Stimulated activated CD4-positive, alpha-beta T cell treated with anti-CD3 and anti-CD28 coated beads, Interleukin-12 subunit alpha, Interleukin-12 subunit beta, amount 100 ng/mL, for 48 hours (primary cell): ENCODE measurements at places on chromosomes 5 and 9.

DNA sequence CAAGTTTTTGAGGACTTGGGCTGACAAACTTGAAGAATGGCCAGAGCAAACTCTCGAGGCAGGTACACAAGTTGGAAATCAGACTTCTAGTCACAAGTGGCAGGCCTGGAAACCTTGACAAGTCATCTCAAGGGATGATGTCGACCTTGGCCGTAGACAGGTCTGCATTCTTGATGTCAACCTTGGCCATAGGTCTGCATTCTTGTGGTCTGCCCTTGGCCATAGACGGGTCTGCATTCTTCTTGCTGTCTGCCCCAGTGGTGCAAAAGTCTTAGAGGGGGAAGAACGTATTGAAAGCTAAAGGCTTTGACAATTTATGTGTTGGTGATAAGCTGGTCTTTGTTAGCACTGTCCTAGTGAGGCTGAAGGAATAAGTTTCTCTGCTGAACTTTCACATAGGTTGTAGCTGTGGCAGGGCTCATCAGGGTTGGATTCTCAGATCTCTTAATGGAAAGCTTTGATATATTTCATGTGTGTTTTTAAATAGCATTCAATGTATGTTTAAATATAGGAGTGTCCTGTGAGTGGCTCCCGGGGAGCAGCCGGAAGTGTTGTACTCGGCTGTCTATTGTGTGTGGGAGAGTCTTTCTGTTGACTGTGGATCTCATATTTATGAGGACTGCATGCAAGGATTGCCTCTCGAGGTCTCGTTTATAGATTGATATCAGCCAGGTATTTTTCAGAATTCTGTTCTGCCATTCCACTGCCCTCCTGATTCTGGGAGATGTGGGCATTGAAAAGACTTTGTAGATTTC, 27.0 kb downstream of the SUB1 start:
- DNase-seq: no peak

GRCh38 chr5:62231576-62231975, 74.4 kb upstream of the KIF2A start:
- no peak for DNase-seq

GRCh38 chr9:88196142-88196790, 58.0 kb upstream of the SPATA31C2 start:
- no peak for DNase-seq

DNA sequence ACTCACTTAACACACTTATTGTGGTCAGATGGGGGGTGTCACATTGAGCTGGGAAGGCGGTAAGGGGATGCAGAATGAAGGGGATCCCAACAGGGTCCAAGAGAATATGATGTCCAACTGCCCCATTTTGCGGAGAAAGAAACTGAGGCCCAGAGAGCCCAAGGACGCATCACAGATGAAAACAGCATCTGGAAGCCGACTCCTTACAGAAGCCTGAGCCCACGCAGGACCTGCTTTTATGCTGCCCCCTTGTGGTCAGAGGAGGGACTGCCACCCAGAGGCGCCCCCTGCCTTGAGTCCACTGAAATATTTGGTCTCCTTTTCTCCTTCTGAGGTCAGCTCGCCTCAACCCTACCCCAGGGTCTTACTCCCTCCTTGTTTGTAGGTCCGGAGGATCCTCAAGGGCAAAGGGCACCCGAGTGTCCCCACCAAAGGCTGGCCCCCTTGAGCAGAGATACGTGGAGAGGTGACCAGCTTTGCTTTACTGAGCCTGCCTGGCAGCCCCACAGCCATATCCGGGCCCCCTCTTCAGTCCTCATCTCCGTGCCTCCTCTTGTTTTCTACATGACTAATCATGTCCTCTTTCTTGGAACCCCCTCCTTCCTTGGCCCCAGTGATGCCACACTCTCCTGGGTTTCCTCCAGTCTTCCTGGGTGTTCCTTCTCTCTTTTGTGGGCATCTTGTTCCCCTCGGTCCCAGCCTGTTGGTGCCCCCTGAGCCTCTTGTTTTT, 30.0 kb upstream of the TTLL11 start:
- peak; percentile 62 for DNase-seq

DNA sequence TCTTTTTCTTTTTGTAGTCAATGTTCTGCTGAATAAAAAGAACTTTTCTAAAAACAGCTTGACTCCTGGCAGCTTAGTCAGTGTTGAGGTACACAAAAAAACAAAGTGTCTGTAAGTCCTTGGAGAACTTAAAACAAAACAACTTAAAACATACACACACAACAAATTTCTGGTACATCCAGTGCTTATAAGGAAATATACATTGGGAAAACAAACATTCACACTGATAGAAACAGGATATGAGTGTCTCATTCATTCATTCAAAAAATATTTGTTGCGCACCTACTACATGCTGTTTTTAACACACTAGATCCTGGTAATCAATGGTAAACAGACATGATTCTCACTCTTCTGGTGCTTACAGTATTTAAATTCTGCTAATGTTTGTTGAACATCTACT, 27.4 kb upstream of the MEGF9 start:
- DNase-seq: no peak

DNA sequence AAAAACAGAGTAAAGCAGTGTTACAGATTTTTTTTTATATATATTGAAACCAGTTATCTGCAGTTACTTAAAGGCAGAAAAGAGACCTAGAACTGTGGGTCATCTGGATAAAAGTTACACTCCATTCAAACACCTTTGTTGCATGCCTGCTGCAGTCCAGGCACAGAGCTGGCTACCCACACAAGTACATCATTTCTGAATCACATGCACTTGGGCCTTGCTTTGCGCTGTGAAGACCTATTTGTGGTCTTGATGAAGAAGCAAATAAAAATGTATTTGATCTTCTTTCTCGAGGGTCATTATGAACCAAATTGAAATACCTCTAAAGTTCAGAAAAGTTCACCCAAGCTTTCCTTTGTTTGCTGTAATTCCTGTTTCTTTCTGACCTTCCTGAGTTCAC, 503.0 kb upstream of the ZNF608 start:
- no peak for DNase-seq

DNA sequence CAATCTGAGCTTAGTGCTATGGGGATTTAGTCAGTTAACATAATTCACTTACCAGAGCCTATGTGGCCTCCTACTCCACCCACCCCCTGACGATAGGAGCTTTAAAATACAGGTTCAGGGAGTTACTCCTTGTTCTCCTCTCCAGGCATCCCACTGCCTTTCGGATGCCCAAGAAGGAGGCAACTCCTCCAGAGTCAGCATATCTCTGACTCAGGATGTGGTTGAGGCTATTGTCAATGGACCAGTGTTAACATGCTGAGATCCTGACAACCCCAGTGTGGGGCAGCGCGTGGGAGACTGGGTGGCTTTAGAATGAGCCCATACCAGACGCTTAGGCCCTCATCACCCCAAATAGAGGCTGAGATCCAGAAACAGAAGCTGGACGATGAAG, 27.4 kb downstream of the BICD2 start:
- no peak for DNase-seq

DNA sequence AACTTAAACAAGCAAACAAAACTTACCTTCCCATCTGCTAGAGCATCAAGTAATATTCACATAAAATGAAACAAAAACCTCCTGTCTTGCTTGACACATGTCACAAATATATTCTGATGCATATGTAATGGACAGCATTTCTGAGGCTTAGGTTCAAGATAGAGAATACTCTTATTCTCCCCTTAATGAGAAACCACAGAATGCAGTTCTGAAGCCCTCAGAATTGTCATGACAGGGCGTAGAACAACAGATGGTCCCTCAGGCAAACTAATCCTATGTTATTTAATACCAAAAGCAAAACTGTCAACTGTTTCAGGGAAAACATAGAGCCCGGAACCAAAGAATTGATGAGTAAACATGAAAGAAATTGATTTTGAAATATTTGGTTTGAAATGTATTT, 229.9 kb upstream of the RIOK2 start:
- DNase-seq: no peak

GRCh38 chr5:16521521-16522483, 56.2 kb upstream of the ZNF622 start:
- DNase-seq: no peak

DNA sequence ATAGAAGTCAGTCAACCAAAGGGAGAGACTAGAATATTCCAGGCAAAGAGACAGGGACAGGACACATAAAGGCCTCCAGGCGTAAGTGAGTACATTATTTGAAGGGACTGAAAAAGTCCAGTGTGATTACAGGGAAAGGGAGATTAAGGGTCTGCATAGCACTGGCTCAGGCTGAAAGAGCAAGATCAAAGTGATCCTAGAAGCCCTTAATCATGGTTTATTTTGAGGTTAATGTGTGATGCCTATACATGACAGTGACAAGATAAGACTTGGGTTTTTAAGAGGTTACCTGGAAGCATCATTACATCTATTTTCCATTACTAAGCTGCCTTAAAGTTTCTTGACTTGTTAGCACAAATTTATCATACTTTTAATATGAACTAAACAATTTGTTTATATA, 25.8 kb downstream of the LMBRD2 start:
- DNase-seq: no peak

DNA sequence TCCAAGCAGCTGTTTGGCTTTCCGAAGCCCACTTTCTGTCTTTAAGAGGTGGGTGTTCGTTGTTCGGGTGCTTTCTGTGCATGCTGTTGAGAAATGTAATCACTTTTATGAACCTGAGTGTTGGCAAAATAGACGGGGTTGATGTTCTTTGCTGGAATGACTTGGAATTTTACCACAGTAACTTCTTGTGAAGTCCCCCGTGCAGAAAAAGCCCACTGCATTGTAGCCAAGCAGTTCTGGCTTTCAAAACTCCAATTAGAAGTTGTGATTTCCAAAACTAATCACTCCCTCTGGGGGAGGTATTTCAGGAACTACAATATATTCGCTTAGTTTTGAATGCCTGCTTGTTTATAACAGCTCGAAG, 111.1 kb downstream of the PAM start:
- no peak for DNase-seq
